ENCODE measurements at places on chromosomes 5 and 9.

GRCh38 chr9:36592801-36593583 is 20.3 kb downstream of the MELK start:
- DNase-seq, result no peak

GRCh38 chr5:108818613-108819272 is 71.0 kb downstream of the FER start:
- no peak for DNase-seq

GRCh38 chr5:149730620-149731331 is 666 bp downstream of the PPARGC1B start:
- DNase-seq, result peak; percentile 22

- no peak for DNase-seq
Observed at GRCh38 chr5:180622910-180623309, 26.5 kb downstream of the FLT4 start.

GRCh38 chr9:83582029-83582428 is 40.9 kb upstream of the IDNK start:
- DNase-seq, result no peak

DNA sequence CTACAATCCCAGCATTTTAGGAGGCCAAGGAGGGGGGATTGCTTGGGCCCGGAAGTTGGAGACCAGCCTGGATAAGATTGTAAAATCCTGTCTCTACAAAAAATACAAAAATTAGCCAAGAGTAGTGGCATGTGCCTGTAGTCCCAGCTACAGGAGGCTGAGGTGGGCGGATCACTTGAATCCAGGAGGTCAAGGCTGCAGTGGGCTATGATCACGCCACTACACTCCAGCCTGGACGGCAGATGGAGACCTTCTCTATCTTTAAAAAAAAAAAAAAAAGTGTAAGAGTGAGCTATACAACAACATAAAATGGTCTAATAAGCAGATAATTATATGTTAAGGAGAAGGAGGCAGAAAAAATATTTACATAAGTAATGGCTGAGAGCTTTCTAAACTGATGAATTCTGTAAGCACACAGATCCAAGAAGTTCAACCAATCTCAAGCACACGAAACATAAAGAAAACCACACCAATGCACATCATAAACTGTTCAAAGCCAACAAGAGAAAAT is 23.0 kb downstream of the CDC14B start:
- no peak for DNase-seq
